ENCODE measurements at places on chromosomes 1 and 21. TPM values are rescaled to one million over a fixed set of nuclear protein-coding genes. Genes with fewer than 3 reads are reported as not detected.

TIAM1 gene
- total RNA-seq, result 13.0 TPM

DNA sequence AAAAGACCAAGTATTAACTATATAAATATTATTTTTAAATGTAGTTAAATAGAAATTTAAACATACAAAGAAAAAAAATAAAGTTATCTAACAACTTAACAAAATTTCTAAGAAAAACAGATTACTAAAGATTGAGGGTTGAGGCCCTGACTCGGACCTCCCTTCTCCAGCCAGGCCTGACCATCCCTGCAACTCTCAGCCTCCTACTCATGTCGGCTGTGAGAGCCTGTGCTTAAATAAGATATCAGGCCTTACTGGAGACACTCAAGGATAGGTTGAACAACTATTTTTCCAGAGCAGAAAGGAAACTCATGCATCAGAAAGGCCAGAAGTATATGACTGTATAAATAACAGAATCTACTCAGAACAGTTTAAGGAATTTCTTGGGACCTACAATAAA lies 33.0 kb upstream of the PSMG1 start:
- no peak for DNase-seq

GRCh38 chr1:24828887-24829192 lies 83.6 kb downstream of the CLIC4 start:
- no peak for DNase-seq

DNA sequence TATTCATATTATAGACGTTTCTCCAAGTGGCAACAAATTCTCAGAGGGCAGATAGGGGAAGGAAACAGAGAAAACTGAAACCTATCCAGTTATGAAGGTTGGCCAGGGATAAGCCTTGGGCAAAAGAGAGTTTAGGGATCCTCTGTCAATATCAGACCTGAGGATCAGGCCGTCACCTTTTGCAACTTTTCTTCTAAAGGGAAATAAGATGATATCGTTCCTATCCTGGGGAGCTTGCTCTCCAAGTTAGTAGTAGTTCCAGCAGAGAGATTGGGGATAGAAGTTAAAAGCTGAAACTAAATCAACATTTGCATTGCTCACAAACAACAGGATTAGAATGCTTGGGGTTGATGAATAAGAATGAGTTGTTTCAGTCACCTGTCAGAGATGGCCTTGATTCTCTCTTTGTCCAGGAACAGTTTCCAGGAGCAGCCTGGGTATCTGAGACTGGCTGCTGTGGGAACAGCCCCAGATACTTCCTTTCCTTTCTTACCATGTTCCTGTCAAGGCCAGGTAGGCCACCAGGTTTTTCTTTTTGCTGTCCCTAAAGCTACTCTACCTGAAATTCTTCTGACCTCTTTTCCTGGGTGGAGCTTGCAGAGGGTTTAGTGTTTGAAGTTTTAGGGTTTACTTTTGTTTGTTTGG lies 2.5 kb downstream of the RIIAD1 start:
- no peak for DNase-seq
